Dermis microvascular lymphatic vessel endothelial cell (primary cell): ENCODE measurements at places on chromosomes 13 and 19. TPM values are rescaled to one million over a fixed set of nuclear protein-coding genes. Genes with fewer than 3 reads are reported as not detected.

GRCh38 chr13:94480672-94481145, 1.2 kb upstream of the DCT start:
- DNase-seq: no peak

DNA sequence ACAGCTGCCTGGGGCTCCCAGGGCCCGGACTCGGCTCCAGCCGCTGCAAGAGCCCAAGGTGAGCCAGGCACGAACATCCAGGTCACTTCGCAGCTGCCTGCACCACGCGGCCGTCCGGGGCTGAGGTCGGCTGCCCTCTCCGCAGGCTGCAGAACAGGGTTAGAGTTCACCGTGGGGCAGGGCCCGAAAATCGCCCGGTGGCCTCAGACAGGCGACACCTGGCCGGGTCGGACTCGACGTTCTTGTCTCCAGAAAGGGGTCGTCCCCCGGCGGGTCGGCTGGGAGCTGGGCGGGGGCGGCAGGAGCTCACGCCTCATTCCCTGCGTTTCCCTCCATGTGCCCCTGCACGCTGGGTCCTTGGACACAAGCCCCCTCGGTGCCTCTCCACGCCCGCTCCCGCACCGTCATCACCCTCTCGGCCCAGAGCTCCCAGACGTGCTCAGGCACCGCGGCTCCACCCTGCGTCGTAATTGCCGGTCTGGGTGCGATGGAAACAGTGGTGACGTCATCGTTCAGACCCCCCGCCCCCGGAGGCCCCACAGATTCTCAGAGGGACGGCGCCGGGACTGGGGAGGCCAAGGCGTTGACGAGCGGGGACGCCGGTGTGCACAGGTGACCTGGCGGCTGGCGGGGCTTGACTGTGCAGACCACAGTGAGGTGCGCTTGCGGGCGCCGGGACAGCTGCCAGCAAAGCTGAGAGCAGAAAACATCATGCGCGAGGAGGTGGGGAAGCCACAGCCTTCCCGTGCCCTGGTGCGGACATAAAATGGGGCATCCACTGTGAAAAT, 4.0 kb upstream of the GRIN3B start:
- DNase-seq: no peak

DNA sequence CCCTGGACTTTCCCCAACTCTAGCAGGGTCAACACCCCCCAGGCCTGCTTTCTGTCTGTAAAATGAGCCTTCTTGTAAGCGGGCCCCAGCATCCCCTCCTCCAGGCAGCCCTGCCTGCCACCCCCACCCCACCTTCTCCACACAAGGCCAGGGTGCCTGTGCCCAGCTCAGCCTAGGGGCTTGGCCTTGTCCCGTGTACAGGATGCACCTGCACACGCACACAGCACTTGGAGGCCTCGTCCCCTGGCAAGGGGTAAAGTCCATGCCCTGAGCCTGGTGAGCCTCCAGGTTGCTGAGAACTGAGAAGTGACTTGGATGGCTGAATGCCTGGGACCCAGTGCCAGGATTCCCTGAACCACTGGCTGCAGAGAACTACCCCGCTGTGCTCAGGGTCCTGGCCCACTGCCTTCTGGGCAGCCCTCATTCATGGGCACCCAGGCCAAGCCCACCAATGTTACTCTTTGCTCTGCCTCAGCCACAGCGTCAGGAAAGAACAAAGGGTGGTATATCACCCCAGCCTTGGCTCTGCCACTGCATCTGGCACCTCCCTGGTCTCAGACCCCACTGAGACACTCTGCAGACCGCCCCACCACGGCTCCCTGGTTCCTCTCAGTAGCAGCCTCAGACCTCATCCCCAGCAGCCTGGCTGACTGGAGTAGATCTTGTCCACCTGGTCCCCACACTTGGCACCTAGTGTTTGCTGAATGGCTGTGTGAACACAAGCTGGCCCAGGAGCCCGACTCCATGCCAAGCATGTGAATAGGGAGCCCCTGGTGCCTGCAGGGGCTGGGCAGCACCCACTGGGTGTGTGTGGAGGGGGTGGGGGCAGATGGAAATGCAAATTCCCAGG, 1.8 kb upstream of the TM6SF2 start:
- DNase-seq: no peak

GRCh38 chr19:29965492-29965891, 23.5 kb downstream of the URI1 start:
- DNase-seq: no peak

GRCh38 chr19:1063030-1063908, 3.7 kb upstream of the ARHGAP45 start:
- DNase-seq: peak; percentile 57

GRCh38 chr13:52921194-52921593, 72.8 kb upstream of the PCDH8 start:
- DNase-seq: no peak

DNA sequence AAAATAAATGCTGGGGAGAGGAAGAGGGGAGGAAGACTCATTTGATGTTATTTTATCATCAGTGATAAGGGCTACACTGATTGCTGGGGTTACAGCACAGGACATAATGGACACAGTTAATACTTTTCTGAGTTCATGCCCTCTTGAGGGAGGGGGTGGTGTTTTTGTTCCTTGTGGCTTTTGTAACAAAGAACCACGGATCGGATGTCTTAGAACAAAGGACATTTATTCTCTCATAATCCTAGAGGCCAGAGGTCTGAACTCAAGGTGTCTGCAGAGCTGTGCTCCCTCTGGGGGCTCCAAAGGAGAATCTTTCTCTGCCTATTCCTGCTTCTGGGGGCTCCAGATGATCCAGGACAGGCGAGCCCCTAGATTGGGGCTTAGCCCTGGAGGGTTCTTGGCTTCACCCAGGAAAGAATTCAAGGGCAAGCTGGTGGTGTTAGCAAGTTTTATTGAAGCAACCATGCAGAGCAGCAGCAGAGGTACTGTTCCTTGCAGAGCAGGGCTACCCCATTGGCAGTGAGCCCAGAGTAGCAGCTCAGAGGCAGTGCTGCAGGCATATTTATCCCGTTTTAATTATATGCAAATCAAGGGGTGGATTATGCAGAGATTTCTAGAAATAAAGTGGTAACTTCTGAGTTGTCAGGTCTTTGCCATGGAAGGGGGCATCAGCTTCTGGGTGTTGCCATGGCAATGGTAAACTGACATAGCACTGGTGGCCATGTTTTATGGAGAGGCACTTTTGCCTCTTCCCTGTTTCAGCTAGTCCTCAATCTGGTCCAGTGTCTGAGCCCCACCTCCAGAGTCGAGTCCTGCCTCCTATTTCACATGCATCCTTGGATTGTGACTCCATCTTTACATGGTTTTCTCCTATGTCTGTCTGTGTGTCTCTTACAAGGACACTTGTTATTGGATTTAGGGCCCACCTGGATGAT, 18.0 kb downstream of the VAV1 start:
- DNase-seq: no peak

- DNase-seq: no peak
Measured at GRCh38 chr19:51139299-51140014, 2.6 kb upstream of the SIGLEC7 start.

- no peak for DNase-seq
Measured at GRCh38 chr19:53094754-53095575, 8.3 kb downstream of the ZNF160 start.

GRCh38 chr13:111852725-111853518, 214.0 kb upstream of the SOX1 start:
- no peak for DNase-seq

- DNase-seq: no peak
Measured at GRCh38 chr19:29191005-29191404, 21.9 kb downstream of the UQCRFS1 start.

- DNase-seq: no peak
Measured at GRCh38 chr13:65929436-65929835, 1300.7 kb downstream of the PCDH9 start.

GRCh38 chr13:102868366-102868936, 22.6 kb downstream of the ERCC5 start:
- no peak for DNase-seq

DNA sequence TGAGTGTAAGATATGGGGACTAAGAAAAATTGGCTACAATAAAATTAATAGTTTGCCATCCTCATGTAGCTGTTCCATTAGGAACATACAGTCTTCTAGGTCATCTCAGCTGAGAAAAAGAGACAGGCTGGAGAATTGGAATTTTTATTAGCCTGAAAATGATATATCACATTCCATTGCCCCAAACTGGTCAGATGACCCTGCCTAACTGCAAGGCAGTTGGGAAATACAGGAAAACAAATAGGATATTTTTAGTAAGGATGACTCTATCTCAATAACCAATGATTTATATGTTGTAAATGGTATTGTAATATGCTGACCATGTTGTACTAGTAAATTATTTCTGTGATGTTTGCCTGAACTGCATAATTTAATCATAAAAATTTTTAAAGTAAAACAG, 673.8 kb downstream of the PCDH9 start:
- DNase-seq: no peak

C5AR2 gene
- total RNA-seq: 0.13 TPM in 2 replicates

FDX2 gene
- total RNA-seq: 14.6 and 15.4 TPM in 2 replicates

TMC4 gene
- 0.25 TPM in 1 of 2 replicates, not detected in the other for total RNA-seq

GPR18 gene
- not detected in 2 replicates for total RNA-seq

ZNF763 gene
- 1.2 and 1.6 TPM in 2 replicates for total RNA-seq

NLRP11 gene
- under 0.01 TPM in 2 replicates for total RNA-seq
